ENCODE measurements at places on chromosomes 2 and 18.

- DNase-seq, result no peak
Measured at GRCh38 chr2:137928547-137929518, 35.4 kb upstream of the HNMT start.

DNA sequence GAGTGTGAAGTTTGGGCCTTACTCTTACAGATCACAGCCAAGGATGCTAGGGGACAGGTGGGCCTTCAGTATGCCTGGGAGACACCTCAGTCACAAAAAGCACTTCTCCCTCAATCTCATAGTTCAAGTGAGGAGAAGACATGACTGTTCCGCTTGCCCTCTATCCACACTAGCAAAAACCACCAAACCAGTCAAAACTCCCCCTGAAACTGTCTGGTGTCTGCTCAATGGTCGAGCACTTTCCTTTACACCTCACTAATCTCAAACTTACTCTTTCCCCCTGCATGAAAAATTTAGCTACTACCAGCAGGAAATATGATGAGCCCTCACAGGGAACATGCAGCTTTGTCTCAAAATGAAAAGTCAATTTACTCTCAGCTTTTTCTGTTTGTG lies 232.2 kb downstream of the TRIB2 start:
- no peak for DNase-seq

DNA sequence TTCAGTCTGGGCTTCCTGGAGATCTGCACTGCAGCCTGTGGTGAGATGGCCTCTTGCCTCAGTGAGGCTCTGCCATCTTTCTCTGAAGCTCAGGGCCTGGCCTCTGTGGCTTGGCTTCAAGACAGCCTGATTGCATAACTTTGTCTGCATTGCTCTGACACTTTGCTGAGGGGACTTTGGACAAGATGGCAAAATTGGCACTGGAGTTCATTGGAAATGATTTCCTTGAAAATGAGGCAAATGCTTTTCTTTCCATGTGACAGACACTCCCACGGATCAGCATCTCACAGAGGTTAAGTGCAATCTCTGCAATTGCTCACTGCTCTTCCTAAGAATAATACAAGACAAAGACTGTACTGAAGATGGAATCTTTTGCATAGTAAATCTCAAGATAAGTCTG lies 166.8 kb downstream of the KCNS3 start:
- DNase-seq, result no peak

DNA sequence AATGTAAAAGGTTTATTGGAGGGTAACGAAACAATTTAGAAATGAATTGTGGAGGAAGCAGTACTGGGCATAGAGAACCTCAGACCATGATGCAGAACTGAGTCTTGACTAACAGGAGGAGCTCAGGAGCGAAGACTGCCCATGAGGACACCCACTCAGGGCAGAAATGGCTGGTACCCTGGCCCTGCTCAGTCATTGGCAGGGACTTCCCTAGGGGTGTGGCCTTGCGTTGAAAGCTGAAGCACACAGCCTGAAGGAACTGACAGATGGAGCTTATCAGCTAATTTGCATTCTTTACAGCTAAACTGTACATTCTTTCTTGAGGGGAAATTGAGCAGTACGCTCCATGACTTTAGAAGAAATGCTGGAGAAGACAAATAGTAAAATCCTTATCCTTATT lies 57.1 kb downstream of the PDK1 start:
- no peak for DNase-seq

DNA sequence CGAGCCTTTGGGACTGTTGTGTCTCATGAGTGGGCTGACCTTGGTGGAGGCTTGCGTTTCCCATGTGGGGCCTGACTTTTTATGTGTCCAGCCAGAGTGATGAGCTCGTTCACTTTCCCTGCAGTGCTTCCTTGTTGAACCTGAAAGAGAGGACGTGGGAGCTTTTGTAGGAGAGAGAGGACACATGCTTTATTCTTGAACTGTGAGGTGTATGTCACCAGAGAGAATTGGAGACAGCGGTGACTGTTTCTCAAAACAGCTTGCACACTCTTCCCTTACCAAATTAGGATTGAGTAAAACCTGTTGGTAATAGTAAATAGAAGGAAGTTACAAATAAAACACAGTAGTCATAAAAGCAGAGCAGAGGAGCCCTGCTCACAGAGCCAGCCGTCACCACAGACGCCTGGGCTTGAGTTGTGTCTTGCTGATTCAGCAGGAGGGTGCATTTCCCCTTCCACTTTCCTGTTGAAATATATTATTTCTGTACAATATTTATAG lies 60.7 kb downstream of the INPP4A start:
- no peak for DNase-seq

Data from GM12878 (cell line).